ENCODE measurements at places on chromosomes 7 and 10. TPM values are rescaled to one million over a fixed set of nuclear protein-coding genes. Genes with fewer than 3 reads are reported as not detected.

NAMPT gene
- 217 TPM for total RNA-seq

LIPF gene
- not detected for total RNA-seq

AKAP9 gene
- total RNA-seq: 66.8 TPM

GRCh38 chr10:94092848-94093247, 99.1 kb downstream of the PLCE1 start:
- no peak overlapping the region for H3K27ac ChIP-seq
- no peaks in the 10 kb centered on the region for H3K36me3 ChIP-seq
- H3K4me3 ChIP-seq: no peak overlapping the region
- DNase-seq: no peak
- peaks cover 3% of the 10 kb centered on the region for H3K4me1 ChIP-seq

UPK3BL2 gene
- 21.6 TPM for total RNA-seq

DNA sequence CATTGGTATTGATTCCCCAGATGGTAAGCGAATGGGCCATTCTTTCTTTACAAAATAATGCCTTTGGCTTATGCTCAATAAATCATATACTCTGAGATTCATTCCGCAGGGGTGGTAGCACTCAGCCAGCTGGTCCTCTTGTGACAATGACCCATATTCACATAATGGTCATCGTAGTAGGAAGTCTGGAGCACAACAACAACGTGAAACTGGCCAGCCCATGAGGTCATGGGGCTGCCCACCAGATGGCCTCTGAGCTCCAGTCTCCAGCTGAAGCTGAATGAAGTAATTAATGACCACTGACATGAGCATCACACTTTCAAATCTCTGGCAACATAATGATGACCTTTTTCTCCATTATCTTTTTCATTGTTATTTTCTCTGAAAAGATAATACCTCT, 42.3 kb upstream of the SORCS1 start:
- DNase-seq: no peak
- no peaks in the 10 kb centered on the region for H3K27me3 ChIP-seq
- H3K36me3 ChIP-seq: no peaks in the 10 kb centered on the region
- no peak overlapping the region for H3K4me3 ChIP-seq
- H3K27ac ChIP-seq: no peak overlapping the region

PAX2 gene
- total RNA-seq: 102 TPM

DNA sequence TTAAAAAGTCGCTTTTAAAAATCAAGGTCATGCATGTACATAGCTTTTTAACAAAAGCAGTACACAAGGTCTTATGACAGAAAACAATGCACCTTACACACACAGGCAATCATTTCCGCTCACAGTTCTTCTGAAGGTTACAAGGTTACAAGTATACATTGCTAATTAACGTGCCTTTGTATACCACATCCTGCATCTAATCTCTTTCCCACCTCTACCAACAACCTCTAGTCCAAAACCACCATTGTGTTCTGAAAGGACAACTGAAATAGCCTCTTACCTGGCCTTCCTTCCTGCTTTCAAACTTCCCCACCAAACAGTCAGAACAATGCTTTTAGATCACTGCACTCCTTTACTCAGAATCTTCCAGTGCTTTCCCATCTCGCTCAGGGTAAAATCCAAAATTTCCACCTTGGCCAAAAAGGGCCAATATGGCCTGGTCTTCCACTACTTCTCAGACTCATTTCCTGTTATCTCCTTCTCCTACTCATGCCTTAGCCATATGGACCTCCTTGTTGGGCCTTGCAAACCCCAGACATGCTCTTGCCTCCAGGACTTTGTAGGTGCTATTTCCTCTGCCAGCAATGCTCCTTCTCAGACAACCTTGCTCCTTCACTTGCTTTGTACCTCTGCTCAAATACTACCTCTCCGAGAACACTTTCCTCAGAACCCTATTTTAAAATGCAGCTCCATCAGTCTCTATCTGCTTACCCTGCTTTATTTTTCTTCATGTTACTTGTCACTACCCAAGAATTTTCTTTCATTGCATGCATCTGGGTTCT, 205.4 kb downstream of the DNAJC1 start:
- no peak overlapping the region for H3K27ac ChIP-seq
- H3K36me3 ChIP-seq: no peaks in the 10 kb centered on the region

KIAA1217 gene
- 63.8 TPM for total RNA-seq

- no peaks in the 10 kb centered on the region for H3K36me3 ChIP-seq
- no peak overlapping the region for H3K27ac ChIP-seq
- no peaks in the 10 kb centered on the region for H3K4me1 ChIP-seq
Observed at GRCh38 chr10:33807531-33808359, 473.3 kb upstream of the NRP1 start.

RBM17 gene
- total RNA-seq: 91.9 TPM

- H3K4me1 ChIP-seq: no peaks in the 10 kb centered on the region
- no peak overlapping the region for H3K4me3 ChIP-seq
- DNase-seq: no peak
- H3K27me3 ChIP-seq: no peaks in the 10 kb centered on the region
- H3K36me3 ChIP-seq: no peaks in the 10 kb centered on the region
Observed at GRCh38 chr10:53580465-53580864, 807.9 kb upstream of the MBL2 start.

Data from kidney (tissue), 22 donors.